Choroid plexus epithelial cell (primary cell): ENCODE measurements at places on chromosomes 5 and 9.
A peak's percentile ranks its signal among the peaks of the same experiment; 100 is the strongest.

DNA sequence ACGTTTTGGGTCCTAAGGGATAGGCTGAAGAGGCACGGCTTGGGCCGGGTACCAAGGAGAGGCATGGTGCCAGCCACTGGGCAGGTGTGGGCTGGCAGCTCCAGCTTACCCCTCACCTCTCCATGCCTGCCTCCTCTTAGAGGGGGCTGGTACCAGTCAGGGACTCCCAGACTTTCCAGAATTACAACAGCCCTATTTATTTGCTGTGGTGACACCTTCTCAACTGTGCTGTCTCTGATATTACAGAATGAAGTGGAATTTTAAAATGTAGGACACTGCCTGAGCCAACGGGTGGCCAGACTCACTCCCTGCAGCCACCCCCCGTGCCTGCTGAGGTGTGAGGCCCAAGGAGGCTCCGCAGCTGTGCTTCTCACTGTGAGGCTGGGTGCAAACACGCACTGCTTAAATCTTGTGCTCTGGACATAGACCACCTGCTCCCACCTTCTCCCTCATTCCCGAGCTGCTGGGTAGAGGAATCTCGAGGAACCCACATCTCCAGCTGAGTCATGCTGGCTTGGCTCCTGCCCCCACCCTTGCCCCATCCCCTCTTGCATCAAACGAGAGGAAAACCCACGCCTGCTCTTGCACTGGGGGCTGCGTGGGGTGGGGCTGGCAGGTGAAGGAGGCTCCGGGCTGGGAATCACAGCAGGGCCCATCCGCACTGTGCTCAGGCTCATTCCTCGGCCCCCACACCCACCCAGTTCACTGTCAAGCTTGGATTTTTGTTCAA lies 47.9 kb downstream of the PRRT1B start:
- no peak for DNase-seq

DNA sequence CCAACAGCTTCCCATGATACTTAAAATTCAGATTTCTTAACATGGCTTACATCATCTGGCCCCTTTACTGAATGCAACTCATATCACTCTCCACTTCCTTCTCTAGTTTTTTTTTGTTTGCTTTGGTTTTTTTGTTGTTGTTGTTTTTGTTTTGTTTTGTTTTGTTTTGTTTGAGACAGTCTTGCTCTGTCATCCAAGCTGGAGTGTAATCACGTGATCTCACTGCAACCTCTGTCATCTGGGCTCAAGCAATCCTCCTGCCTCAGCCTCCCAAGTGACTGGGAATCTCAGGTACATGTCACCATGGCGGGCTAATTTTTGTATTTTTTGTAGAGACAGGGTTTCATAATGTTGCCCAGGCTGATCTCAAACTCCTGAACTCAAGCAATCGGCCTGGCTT lies 41.4 kb downstream of the CPLANE1 start:
- no peak for DNase-seq

DNA sequence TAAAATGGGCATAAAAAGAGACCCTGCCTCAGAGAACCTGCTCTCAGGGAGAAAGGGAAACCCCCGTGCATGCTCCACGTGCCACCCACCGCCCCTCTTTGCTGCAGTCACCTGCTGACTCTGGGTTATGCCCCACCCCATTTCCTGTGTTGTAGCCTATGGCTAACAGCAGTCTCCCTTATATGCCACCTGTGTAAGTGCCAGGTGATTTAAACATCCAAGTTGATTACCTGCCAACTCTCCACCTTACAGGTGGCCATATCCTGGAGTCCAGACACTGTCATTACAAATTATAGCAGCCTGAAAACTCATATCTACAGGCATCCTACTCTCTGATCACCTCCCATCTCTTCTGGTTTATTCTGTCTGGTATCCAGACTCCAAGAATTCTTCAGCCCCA lies 242.6 kb downstream of the HSPA4 start:
- no peak for DNase-seq

DNA sequence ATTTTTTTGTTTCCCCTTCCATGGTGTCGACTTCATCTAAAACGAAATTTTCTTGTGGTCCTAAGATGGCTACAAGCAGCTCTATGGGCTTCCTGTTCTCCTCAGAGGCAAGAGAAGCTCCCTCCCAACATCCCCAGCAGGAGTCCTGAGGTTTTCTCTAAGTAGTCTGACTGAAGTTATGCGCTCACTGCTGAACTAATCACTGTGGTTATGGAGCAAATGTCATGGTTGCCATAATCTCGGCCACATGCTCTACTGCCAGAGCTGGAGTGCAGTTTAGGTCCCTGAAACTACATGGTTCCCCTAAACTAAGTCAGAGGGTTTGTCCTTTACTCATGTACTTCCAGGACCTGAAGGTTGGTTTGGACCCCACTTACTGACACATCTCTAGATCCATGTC lies 68.0 kb upstream of the MAMDC2 start:
- peak; percentile 89 for DNase-seq

- DNase-seq: peak; percentile 81
These were observed 35.8 kb upstream of the SPRY4 start for GRCh38 chr5:142360607-142361120.

DNA sequence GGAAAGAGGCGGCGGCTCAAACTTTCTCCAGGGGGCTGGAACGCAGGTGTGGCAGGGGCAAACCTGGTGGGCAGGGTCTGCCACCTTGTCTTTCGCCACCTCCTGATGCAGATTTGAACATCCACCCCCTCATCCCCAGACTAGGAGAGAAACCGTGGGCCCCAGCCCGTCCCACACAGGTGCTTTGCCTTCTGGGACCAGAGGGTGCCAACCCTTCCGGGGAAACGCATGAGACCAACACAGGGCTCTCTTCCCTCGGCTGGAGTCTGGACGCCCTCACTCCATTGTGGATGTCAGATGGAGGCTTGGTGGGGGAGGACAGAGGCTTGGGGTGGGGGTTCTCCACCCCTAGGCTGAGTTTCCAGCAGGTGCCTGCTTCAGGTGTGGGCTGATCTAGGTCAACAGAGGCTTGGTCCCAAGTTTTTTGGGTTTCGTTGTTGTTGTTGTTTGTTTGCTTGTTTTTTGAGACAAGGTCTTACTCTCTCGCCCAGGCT lies 9.5 kb downstream of the C9orf50 start:
- DNase-seq: no peak

DNA sequence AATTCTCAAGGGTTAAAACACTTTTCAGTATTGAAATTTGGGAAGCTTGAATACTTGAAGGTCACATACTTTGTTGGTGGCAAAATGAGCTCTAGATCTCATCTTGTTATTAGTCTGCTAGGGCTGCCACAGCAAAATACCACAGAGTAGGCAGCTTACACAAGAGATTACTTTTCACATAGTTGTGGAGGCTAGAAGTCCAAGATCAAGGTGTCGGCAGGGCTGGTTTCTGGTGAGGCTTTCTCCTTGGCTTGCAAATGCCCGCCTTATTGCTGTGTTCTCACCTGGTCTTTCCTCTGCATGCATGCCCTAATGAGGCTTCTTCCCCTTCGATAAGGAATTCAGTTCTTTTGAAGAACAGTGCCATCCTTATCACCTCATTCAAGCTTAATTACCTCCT lies 270.8 kb upstream of the ANKRD55 start:
- no peak for DNase-seq

DNA sequence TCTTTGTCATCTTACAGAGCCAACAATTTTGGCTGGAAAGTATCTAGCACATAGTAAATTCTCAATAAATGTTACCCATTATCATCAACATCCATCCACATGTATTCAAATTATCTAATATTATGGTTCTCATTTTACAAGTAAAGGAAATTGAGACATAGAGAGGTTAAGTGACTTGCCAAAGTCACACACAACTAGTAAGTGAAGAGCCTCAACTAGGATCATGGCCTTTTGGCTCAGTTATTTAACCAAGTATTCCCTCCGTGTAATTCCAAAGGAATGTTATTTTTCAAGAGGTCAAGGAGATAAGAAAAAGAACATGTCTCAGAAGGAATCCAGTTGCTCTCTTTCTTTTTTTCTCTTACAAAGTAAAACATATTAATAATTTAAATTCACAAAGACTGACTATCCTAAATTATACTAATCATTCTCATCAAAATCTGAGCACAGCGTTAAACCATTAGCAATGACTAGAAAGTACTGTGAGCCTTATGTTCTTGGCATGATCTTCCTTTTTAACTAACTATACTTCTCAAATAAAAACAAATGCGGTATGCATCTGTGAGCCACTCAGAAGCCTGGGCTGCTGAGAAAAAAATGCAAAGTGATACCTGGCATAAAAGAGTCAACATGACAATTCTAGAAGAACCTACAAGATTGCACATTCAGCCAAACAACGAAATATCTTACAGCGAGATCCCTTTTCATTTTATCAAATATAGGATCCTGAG lies 350.9 kb downstream of the GLIS3 start:
- peak; percentile 88 for DNase-seq

DNA sequence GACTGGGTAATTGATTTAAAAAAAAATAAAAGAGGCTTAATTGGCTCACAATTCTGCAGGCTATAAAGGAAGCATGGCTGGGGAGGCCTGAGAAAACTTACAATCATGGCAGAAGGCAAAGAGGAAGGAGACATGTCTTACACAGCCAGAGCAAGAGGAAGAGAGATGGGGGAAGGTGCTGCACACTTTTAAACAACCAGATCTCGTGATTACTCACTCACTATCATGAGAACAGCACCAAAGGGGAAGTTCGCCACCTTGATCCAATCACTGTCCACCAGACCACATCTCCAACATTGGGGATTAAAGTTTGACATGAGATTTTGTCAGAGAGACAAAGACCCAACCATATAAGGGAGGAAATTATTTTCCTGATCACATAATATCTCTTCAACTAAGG lies 138.8 kb upstream of the NR4A3 start:
- DNase-seq: no peak

- peak; percentile 55 for DNase-seq
These were observed 502 bp downstream of the NSD1 start for GRCh38 chr5:177133853-177134696.

GRCh38 chr5:126591549-126591948 lies 3.5 kb downstream of the ALDH7A1 start:
- DNase-seq: no peak

DNA sequence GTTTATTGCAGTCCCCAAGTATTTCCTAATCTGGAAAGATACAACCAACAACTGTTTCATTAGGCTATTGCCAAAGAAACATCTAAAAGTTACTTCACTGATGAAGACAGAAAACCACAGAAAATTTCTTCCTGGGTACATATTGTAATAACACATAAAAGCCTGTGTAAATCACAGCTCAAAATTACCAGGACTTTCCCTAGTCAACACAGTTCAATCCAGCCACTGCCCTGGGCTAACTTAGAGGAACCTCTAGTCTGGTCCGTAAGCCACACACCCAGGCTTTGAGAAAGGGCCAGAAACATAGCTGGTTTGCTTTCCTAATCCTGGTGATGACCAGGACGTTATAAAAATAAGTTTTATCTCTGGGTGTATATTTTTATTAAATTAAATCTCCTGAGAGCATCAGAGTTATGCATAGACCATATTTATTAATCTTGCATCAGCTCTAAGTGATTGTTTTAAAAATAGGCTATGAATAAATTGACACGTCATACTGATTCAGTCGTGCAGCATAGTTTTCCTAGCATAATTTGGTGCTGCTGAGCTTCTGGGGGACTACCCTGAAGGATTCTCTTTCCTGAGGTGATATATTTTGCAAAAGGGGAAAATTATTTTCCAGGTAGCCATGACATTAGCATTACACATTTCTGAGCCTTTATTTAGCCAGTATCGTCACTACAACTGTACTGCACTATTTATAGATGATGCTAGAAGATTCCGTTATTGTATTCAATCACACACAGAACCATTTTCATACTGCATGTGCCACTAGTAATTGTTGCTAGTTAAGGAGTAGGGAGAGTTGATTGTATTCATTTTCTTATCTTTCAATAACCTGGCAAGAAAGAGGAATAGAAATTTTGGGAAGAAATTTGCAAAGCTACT lies 12.6 kb upstream of the MUSK start:
- peak; percentile 93 for DNase-seq

GRCh38 chr5:157390551-157391297 lies 69.3 kb upstream of the NIPAL4 start:
- peak; percentile 76 for DNase-seq

DNA sequence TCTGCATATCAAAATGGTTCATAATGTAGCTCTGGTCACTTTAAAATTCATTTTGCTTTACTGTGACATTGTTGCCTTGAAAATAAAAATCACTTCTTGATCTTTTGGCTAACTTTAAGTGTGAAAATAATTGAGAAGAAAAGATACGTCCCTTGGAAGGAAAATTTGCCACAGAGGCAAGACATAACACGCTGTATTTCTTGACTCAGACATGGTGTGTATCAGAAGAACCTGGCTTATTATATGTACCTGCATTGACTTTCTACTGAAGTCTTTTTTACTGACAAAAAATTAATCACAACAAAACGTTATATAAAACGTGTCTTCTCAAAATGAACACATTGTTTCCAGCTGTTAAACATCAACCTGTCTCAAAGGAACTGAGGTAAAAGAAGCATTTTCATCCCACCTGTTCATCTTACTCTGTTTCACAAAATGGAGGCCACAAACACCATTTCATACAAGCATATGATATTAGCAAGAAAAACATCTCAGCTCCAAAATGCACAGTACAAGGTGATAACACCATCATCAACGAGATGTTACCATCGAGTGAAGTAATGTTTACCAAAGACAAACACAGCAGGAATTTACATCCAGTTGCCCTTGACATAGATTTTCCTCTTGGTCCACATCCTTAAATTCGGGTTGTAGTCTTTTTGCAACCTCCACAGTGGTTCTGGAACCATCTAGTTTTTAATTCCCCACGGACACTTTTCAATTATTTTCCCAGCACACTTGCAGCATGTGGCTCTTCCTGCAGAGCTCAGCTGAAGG lies 179.9 kb downstream of the GLIS3 start:
- no peak for DNase-seq

DNA sequence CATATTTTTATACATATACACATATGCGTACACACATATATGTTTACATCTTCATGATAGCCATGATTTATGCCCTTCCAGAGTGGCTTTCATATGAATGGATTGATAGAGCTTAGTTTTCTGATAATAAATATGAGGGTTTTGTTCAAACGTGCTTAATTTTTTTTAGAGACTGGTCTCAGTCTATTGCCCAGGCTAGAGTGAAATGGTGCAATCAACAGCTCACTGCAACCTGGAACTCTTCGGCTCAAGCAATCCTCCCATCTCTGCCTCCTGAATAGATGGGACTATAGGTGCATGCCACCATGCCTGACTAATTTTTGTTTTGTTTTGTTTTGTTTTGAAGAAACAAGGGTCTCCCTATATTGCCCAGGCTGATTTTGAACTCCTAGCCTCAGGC lies 48.6 kb upstream of the ZSWIM6 start:
- no peak for DNase-seq

GRCh38 chr9:95606489-95607350 lies 89.9 kb upstream of the PTCH1 start:
- no peak for DNase-seq

GRCh38 chr5:11878814-11879213 lies 25.4 kb downstream of the CTNND2 start:
- DNase-seq: no peak

- no peak for DNase-seq
These were observed 136.4 kb downstream of the OLFM1 start for GRCh38 chr9:135223831-135224230.

- peak; percentile 33 for DNase-seq
These were observed 31.1 kb downstream of the IL4 start for GRCh38 chr5:132704875-132705274.
